ENCODE measurements at places on chromosomes 5 and 9.

DNA sequence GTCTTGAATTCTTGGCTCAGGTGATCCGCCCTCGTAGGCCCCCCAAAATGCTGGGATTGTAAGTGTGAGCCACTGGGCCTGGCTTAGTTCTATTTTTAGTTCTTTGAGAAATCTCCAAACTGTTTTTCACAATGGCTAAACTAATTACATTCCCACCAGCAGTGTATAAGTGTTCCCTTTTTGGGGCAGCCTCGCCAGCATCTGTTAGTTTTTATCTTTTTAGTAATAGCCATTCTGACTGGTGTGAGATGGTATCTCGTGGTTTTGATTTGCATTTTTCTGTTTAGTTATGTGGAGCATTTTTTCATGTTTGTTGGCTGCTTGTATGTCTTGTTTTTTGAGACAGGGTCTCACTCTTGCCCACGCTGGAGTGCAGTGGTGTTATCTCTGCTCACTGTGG is 28.2 kb downstream of the CNOT6 start:
- DNase-seq, result no peak

- DNase-seq, result peak; percentile 91
These were observed at the start of gene DDX46 for GRCh38 chr5:134758504-134759341. Gene DDX46, plus strand, starts transcription at chr5:134758779. Its CDS starts 160 bp downstream, at chr5:134758939.

DNA sequence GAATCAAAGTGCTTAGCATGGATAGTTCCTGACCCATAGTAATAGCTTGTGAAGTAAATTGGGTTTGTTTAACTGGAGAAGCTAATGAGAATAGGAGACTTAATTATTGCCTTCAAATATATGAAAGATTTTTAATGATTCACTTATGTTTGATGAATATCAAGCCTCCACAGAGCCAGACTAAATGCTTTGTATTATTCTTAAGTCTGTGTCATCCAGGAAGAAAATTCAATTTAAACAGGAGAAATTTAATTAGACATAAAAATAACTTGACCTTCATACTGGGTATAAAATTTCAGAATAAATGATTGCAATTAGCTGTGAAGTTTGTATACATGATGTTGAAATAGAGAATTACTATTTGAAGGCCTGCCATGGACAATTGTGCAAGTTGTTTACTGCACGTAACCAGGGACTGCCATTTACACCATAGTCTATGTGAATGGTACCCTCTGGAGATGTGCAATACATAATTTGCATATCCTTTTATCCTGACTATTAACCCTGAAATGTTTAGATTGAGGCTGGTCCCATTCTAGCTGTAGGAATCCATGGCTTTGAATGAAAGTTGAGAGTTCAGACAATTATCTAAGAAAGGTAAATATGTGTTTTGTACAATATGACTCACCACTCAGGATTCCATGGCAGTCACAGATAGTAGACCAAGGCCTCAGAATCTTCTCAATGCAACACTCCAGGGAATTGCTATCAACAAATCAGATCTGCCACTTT is 133.5 kb upstream of the IL12B start:
- DNase-seq, result no peak

GRCh38 chr9:34331196-34331595 is 1.8 kb downstream of the NUDT2 start:
- no peak for DNase-seq

DNA sequence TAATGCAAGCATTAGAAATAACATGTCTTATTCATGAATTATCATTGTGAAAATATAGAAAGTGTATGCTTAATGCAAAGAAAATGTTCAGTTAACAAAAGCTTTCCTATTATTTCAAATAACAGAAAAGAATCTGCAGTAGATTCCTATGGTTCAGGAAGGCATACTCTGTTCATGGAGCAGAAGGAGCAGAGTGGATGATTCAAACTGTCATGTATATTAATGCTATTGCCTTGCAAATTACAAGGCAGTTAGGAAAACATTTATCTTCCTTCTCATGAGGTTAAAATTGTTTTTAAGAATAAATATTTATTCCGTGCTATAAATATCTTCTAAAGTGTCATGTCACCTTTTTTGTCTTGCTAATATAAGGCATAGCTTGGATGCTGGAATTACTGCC is 47.5 kb downstream of the PCSK1 start:
- no peak for DNase-seq

GRCh38 chr9:137664676-137665075 is 45.9 kb downstream of the EHMT1 start:
- no peak for DNase-seq

DNA sequence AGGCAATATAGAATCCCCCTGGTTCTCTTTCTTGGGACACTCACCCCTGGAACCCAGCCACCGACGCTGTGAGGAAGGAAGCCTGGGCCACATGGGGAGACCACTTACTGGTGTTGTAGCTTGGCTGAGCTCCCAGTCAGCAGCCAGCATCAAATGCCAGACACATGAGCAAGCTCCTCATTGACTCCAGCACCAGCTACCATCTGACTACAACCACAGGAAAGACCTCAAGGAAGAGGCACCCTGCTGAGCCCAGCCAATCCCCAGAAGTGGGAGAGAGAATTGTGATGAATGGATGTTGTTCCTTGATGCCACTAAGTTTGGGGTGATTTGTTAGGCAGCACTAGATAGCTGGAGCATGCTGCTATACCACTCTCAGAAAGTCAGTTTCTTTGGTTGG is 36.0 kb downstream of the BNIP1 start:
- DNase-seq, result no peak

DNA sequence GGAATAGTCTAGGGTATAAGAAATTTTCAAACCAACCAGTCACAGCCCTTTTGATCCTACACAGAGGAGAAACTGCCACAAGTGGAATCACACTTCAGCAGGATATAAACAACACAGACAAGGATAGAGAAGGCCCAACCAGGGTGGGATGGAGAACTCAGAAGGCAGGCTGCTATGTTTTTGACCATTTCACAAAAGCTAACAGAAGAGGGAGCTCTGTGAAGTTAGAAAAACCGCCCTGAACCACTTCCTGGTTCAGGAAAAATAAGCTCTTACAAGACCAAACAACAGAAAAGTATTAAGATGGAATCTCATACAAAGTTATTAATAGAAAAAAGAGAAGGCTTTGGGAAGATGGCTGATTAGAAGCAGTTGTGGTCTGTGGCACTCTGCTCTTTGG is 960 bp upstream of the IFNB1 start:
- no peak for DNase-seq
